ENCODE measurements at places on chromosomes 13 and 19.
A peak's percentile ranks its signal among the peaks of the same experiment; 100 is the strongest.

- DNase-seq = no peak
These were observed 50.3 kb downstream of the POLR1D start for GRCh38 chr13:27672025-27672424.

GRCh38 chr13:48828962-48829411 lies 146.7 kb upstream of the FNDC3A start:
- peak; percentile 43 for DNase-seq

DNA sequence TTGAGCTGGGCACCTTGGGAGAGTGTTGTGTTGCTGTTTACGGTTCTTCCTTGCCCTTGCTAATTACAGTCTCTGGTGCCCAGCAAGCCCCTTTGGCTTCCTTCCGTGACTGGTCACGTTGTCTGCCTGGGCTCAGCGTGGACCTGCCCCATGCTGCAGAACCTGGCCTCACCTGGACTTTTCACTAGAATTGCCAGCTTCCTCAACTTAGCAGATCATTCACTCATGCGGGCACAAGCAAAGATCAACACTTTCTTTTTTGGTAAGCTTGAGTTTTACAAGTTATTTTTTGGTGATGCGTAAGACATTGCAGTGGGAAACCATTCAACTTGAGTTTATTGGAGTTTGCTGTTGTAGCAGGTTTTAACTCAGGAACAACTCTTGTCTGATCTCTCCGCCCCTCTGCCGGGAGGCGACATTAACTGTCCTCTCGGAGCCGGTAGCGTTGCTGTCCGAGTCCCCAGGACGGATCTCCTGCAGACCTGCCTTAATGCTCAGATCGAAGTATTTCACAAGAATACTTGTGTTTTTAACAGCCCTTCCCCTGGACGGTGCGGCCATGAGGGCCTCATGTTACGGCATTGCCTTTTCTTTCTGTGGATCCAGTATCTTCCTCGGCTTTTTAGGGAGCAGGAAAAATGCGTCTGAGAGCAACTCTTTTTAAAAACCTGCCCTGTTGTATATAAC lies 15.7 kb upstream of the TEX29 start:
- DNase-seq = no peak

- DNase-seq = no peak
These were observed 22.2 kb upstream of the ERVV-1 start for GRCh38 chr19:52991484-52991883.

DNA sequence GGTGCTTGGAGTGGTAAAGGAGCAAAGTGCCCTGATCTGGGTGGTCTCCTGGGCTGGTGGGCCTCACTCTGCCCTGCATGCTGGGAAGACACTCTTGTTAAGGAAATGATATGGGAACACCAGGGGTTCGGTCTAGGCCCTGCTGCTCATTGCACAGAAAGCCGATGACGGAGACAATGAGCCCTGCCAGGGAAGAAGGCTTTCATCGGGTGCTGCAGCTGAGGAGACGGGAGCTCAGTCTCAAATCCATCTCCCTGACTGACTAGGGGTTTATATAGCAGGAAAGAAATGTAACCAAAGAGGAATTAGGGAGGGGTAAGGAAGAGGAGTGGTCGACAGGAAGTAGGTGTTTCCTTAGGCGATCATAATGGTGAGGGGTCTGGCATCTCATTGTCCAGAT lies 253.4 kb downstream of the TEX29 start:
- DNase-seq = no peak

GRCh38 chr19:512547-513365 lies 5.5 kb downstream of the TPGS1 start:
- no peak for DNase-seq

DNA sequence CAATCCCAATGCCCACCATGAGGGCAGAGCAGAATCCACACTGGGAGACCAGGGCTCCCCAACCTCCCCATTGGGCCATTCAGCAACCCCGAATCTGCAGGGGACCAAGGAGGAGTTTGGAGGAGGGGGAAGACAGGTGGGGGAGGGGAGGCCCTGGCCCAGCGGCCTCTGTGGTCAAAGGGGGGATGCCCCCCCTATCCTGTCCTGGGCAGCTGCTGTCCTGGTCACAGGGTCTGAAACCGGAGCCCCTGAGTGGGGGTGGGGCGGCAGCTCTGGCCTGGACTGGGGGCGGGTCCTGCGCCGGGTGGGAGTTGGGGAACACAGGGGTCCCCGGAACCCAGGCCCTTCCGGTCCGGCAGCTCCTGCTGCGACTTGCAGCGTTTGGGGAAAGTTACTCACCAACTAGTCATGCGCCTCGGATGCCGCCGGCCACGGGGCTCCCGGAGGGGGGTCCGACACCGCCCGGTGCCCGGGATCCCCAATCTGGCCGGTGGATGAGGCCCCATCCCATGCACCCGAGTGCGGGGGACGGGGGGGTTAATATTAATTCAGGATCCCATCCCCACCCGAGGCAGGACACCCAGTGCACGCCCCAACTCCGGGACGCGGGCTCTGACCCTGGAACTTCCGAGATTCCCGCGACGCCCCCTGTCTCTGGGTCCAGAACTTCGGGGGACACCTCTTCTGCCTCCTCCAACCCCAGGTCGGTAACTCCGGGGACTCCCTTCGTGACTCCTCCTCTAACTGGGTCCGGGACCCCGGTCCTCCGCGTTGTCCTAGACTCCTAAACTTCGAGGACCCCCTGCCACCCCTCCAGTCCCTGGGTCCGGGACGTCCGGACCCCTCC lies 872 bp downstream of the HOMER3 start:
- no peak for DNase-seq

DNA sequence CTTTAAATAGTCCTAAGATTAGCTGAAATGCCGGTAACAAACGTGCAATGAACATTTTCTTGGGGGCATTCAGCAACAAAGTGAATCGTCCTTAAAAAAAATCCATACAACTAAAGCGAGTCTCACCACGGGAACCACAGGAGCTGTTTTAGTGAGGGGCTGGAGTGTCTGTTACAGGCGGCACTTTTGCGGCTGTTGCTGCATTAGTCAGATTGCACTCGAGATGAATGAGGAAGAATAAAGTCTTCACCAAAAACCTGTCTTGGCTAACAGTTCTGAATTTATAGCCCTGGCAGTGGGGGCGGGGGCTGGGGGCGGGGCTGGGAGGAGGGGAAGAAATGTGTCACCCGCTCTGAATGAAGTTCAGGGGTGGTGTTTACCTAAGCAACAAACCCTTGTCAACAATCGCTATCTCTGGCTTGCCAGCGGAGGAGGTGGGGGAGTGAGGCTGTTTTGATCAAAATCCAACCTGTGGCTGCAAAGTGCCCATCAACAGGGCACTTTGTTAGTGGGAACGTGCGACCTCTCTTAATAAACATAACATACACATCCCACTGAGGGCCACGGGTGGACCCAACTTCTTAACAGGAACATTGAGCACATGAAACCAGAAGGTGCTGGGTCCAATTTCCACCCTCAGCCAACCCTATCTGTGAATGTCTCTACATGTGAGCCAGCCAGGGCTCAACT lies 44.5 kb downstream of the RFX2 start:
- peak; percentile 56 for DNase-seq

DNA sequence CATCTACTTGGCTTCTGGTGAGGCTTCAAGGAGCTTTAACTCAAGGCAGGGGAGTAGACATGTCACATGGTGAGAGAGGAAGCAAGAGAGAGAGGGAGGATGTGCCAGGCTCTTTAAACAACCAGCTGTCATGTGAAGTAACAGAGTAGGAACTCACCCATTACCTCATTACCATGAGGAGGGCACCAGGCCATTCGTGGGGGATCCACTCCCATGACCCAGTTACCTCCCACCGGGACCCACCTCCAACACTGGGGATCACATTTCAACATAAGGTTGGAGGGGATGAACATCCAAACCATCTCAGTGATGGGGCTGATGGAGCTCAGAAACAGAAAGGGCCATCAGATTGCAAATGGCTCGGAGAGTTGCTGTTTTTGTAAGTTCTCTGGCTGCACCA lies 12.9 kb downstream of the VSTM2B start:
- DNase-seq = no peak

Measured in activated CD4-positive, alpha-beta T cell treated with anti-CD3 and anti-CD28 coated beads, Interleukin-2, amount 50 U/mL, for 16 hours (primary cell).